ENCODE measurements at places on chromosomes 4 and X.

DNA sequence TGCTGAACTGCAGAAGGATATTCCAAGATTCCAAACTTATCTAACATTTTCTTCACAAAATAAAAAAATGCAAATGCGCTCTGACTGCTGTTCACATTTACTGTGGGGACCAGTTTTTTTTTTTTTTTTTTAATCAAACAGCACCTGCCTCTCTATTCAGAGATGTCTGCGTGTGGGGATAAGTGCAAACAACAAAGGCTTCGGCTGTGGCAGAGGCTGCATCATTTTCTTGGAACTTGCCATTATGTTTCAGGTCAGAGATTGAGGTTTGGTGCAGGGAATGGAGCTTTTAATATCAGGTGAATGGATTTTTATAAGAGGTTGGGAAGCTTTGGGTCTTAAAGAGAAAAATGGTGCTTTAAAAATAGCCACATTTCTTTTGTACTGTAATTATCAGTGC is 78.2 kb upstream of the TET2 start:
- no peak for DNase-seq

DNA sequence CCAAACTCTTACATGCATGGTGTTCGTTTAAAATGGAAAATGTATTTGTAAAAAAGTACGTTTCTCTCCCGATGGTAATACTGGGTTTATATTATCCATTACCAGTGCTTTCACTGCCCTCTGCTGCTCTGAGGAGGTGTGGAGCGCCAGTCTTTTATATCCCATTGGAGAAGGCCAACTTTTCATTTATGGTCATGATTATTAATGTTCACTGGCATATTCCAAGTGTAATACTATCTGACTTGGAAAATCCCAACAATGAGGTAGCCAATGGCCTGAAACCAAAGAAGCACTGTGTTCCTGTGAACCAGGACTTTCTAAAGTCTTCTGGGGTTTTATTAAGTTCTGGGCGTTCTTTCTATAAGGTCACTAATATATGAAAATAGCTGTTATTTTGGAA is 80.7 kb downstream of the SYNPO2 start:
- DNase-seq = no peak

- DNase-seq = no peak
These were observed 7.9 kb downstream of the RPL36A start for GRCh38 chrX:101398694-101399093.

- DNase-seq = no peak
These were observed 9.4 kb downstream of the TMEM187 start for GRCh38 chrX:153981771-153982533.

- DNase-seq = no peak
These were observed 49.1 kb downstream of the TMEM165 start for GRCh38 chr4:55444827-55445226.

DNA sequence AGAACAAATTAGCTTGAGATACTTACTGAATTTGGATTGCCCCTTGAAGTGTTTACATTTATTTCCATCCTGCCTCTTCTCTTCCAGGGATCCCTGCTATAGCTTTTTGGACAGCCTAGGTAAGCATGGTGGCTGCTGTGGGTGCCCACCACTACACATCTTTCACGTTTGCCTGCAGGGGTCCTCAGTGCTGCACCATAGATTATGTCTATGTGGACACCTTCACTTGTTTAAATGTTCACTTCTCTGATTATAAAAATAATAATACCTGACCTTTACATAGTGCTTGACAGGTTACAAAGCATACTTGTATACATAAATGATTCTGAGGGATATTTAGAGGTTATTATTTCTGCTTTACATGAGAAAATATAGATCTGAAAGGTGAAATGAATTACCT is 67.9 kb upstream of the SLC4A4 start:
- DNase-seq = no peak

DNA sequence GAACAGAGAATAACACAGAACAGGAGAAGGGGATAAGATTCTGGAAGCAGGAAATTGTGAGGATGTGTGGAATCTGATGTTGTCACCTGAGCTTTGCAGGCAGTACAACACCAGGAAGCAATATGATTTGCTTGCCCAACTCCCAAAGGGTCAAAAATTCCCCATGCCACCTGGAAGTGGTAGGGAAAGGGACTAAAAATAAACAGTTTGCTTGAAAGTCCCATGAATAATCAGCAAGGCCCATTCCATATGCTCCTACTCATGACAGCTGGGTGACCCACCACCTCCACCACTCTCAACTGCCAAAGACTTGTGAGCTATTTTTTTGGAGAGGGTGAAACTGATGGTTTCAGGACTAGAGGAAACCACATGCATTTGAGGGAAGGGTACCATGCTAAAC is 168.4 kb downstream of the KCNIP4 start:
- DNase-seq = no peak

DNA sequence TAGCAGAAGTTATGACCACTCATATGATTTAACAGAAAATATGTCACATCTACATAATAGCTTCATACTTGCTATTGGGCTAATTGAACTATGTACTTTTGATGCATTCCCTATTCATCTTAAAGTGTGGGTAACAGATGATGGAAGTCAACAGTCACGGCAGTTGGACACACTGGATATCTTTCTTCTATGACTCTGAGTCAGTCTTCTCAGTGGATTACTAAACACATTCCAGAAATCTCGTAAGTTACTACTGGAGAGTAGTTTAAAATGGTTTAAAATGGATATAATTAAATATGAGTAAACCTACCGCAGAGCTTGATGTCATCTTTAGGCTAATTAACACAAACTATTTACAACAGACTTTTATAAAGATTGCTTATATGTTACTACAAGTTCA is 30.1 kb upstream of the CFAP299 start:
- no peak for DNase-seq

GRCh38 chr4:72006586-72006985 is 25.2 kb upstream of the NPFFR2 start:
- DNase-seq = no peak

- DNase-seq = no peak
These were observed at the start of gene FAM114A1 for GRCh38 chr4:38867478-38868058. Gene FAM114A1, plus strand, starts transcription at chr4:38867806. Its CDS starts 10,273 bp downstream, at chr4:38878079.

- no peak for DNase-seq
These were observed 300.8 kb downstream of the DTHD1 start for GRCh38 chr4:36582198-36582597.

DNA sequence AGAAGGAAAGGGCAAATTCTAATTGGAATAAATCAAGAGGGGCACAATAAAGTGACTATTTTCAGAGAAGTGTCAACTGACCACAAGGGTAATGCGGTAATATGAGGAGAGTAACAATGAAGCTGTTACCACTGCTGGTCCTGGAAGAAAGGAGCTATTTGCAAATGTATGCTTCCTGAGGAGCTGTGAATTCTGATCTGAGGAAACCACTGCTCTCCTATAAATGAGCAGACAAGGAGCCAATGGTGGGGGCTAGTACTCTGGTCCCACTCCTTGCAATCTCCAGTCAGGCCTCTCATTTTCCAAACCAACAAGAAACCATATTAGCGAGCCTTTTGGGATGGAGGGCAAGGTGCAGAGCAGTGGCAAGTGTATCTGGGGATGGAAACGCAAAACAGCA is 770.2 kb downstream of the FSTL5 start:
- DNase-seq = no peak

GRCh38 chr4:78692822-78693170 is 83.4 kb upstream of the BMP2K start:
- no peak for DNase-seq

DNA sequence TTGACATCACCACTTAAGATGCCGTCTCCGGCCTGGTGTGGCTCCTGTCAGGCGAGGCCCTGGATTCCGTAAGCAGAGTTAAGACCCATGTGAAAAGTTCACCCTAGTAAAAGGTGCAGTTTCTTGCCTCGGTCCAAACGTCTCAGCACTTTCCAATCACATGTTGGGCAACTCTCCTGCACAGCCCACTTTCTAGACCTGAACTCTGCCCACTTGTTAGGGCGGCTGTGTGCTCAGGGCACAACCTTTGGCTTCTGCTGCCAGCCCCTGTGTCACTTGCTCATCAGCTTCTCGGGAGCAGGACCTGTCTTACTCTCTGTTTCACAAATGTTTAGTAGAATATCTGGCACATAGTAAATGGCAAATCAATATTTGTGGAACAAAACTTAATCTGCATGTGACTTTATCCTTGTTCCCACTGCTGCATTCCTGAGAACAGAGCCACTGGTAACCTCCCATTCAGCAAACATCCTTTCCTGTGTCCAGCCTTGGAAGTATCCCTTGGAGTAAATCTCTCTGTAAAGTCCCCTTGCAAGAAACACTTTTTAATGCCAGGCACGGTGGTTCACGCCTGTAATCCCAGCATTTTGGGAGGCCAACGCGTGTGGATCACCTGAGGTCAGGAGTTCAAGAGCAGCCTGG is 38.7 kb upstream of the SH3RF1 start:
- DNase-seq = no peak

GRCh38 chrX:42776195-42776594 is 1.8 kb downstream of the PPP1R2C start:
- DNase-seq = no peak

GRCh38 chr4:132312521-132312920 is 836.6 kb upstream of the PCDH10 start:
- no peak for DNase-seq

DNA sequence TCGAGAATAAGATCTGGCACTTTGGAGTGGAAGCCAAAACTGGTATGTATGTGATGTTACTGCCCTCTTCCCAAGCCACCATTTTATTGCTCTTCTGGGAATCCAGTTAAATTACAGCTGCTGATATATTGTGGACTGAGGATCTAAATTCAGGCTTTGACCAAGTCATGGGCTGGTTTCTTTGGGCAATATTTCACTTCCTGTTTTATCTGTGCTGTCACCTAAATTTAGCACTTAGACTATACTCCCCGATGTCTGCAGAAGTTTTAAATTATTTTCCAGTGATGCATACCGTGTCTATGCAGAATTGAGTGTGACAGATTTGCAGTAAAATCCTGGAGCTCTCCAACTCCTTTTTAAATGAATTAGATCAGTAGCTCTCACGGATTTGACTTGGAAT is 100.0 kb downstream of the TEX13A start:
- DNase-seq = no peak

DNA sequence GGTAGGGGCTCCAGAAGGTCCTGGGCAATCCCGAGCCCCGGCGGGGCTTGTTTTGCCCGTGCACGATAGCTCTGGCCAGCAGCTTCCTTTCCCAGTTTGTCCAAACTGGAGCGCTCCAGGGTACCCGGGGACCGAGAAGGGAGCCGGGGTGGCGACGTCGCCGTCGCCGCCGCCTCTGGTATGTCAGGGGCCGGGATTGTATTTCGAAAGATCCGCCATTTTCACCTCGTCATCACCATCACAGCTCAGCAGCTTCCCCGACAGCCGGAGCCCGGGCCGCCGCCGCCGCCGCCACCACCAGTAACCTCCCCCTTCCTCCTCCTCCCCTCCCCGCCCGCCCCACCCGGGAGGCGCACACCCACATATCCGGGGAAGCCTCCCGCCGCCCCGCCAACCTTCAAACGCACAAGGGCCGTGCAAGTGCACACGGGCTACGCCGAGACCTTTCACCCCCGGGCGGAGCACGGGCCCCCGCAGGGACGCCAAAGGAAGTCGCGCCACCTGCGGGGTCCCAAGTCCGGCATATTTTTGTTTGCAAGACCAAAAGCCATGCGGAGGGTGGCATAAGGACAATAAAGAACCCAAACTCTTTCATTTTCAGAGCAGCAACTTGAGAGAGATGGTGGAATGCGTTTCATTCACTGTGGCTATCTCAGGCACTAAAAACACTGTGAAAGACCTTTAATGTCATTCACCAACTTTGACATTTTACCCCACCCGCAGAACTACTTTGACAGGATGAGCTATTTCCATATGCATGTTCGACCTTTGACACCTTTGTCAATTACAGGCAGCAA is at the start of gene LIN54:
Gene LIN54 (minus strand): TSS at position 302 of the 797 bp plus-strand sequence. CDS start 25,979 bp downstream, outside the sequence.
- peak; percentile 63 for DNase-seq

GRCh38 chr4:150722908-150723362 is 141.0 kb downstream of the MAB21L2 start:
- no peak for DNase-seq

Data from stimulated activated CD8-positive, alpha-beta memory T cell treated with anti-CD3 and anti-CD28 coated beads, Interleukin-7, amount 100 ng/mL, for 1 hour (primary cell).